ENCODE measurements at places on chromosomes 13 and 19.

DNA sequence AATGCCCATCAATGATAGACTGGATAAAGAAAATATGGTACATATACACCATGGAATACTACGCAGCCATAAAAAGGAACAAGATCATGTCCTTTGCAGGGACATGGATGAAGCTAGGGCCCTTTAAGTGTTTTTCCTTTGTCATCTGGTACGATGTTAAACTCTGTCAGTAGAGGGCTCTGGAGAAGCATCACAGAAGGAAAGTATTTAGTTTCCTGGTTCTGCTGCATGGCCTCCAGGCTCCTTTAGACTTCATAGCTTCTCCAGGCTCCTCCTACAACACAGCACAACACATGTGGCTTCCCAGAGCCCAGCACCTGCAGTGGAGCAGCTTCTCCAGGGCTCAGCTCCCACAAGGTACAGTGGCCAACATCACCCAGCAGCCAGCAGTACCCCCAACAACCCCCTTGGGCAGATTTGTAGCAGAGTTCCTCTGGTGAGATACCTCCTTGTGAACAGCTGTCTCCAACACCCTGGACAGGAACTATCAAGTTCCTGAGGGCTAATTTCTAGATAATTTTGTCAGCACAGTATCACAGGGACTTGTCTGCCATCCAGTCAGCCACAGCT lies 63.4 kb downstream of the KCTD12 start:
- no peak for DNase-seq

- no peak for DNase-seq
These were observed 4.1 kb downstream of the TECR start for GRCh38 chr19:14533450-14533849.

- DNase-seq = no peak
These were observed 2.2 kb upstream of the TMEM161A start for GRCh38 chr19:19140476-19140875.

- DNase-seq = no peak
These were observed 226.5 kb downstream of the FOXO1 start for GRCh38 chr13:40439928-40440327.

DNA sequence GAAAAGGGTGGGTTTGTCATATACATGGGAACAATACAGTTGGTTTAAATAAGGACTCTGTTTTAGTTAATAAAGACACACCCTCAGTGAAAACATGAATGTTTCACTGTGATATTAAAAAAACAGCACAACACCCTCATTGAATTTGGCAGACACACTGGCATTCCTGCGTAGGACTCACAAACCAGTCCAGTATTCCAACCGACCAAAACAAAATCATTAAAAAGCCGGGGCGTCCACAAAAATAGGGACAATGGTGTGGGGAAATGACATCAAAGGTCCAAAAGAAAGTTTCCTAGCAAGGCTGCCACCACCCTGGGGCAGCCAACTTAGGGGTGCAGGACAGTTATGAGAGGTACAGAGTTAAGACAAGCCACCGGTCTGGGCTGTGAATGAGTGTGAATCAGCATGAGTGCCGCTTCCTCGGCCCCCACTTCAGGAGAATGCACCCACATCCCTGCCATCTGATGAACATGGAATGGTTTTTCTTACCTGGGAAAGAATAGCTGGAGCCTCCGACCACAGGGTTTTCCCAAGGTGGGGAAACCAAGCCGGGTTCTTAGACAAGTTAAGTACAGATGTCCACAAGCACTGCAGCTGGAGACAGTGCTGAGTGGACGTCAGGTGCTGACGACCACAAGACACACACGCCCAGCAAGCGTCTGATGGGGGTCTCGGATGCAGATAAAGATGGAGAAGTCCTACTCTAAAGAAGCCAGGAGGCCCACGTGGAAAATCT lies 73.3 kb downstream of the KLF2 start:
- DNase-seq = no peak

DNA sequence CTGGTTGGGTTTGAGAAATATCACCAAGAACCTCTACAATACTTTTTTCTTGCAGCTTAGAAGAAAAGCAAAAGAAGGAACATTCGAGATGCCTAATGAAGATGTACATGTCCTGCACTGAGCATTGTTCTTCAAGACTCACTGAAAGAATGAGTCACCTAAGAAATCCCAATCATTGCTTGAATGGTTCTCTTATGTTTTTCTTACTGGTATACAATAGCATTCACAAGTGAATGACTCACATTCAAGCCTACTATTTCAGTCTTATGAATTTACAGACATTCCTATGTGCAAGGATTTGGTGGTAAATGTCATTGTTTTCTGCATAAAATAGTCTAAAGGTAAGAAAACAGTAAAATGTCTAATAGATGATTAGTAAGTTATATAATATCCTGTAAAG lies 594.6 kb downstream of the PCDH9 start:
- DNase-seq = no peak

- no peak for DNase-seq
These were observed 560.9 kb upstream of the PCDH9 start for GRCh38 chr13:67791047-67791446.

- no peak for DNase-seq
These were observed 7.5 kb downstream of the PLA2G4C start for GRCh38 chr19:48102870-48103751.

DNA sequence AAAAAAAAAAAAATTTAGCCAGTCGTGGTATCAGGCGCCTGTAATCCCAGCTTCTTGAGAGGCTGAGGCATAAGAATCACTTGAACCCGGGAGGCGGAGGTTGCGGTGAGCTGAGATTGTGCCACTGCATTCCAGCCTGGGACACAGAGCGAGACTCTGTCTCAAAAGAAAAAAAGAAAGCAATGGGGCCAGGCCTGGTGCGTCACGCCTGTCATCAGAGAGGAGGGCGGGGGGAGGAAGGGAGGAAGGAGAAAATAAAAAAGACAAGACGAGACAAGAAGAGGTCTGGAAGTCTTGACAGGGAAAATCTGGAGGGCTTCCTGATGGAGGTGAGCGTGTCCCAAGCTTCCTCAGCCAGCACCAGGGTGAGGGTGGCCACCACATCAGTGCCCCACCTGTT lies 54.9 kb upstream of the PTPRS start:
- no peak for DNase-seq

DNA sequence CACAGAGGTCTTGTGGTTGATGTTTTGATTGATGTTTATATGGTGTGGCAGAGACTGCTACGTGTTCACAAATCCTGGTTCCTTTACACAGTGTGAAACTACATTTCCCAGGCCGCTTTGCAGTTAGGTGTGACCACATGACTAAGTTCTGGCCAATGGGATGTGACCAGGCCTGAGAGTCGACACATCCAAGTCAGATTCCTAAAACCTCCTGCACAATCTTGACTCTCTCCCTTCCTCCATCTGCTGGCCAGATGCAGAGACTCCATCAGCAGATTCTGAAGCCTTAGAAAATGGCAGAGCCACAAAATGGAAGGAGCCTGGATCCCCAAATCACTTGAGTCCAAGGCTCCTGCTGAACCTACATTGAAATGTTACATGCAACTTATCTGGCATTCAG lies 12.6 kb downstream of the CD37 start:
- DNase-seq = no peak

DNA sequence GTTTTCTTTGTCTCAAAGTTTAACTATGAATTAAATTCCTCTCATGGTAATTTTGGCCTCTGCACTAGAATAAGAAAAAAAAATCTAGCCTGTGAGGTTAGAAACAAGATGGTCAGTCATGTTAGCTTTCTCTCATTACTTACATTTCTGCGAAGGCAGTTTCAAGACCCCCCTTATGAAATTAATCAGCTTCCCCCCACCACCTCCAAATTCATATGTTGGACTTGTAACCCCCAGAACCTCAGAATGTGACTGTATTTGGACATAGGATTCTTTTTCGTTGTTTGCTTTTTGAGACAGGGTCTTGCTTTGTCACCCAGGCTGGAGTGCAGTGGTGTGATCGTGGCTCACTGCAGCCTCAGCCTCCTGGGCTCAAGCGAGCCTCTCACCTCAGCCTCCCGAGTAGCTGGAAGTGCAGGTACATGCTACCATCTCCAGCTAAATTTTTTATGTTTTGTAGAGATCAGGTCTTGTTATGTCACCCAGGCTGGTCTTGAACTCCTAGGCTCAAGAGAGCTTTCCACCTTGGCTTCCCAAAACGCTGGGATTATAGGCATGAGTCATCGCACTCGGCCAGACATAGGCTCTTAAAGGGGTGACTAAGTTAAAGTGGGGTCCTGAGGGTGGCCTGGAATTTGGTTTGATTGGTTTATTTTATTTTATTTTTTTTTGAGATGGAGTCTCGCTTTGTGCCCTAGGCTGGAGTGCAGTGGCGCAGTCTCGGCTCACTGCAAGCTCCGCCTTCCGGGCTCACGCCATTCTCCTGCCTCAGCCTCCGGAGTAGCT lies 1.4 kb downstream of the PLA2G4C start:
- no peak for DNase-seq

DNA sequence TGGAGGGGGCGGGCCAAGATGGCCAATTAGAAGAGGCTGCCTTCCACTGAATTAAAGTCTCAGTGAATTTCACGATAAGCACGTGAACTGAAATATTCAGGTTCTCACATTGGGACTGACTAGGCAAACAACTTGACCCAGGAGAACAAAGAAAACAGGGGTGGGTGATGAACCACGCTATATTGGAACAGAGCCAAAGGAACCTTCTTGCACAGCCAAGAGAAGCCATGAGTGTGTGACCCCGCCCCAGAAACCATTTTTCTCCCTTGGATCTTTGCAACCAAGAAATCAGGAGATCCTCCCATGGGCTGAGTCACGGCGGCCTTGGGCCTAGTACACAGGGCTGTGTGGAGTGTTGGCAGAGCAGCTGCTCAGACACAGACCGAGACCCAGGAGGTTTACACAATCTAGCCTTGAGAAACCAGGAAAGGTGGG lies 36.8 kb downstream of the ERICH4 start:
- no peak for DNase-seq

GRCh38 chr19:4597975-4598671 lies 38.6 kb upstream of the SEMA6B start:
- DNase-seq = no peak

DNA sequence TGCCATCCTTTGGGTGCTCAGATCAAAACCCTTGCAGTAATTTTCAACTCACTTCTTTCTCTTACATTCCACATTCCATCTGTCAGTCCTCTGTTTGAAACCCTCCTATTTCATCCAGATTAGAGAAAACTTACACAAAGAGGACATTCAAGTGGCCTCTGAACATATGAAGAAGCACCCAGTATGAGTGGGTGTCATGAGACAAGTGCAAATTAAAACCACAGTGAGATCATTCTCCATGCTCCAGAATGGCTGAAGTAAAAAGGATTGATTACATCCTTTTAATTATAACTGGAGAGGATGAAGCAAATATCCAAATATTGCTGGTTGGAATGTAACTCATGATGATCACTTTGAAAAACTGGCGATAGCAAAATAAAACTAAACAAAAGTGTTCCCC lies 96.5 kb downstream of the MIPEP start:
- no peak for DNase-seq

GRCh38 chr19:6588508-6589345 lies 2.2 kb downstream of the CD70 start:
- DNase-seq = no peak

GRCh38 chr13:35729926-35730627 lies 253.6 kb upstream of the MAB21L1 start:
- no peak for DNase-seq

GRCh38 chr19:53157626-53158025 lies 1.2 kb downstream of the ZNF347 start:
- DNase-seq = no peak

- DNase-seq = no peak
These were observed 22.9 kb upstream of the OR10H1 start for GRCh38 chr19:15838351-15838750.
